ENCODE measurements at places on chromosomes 2 and 18.

- DNase-seq: no peak
Measured at GRCh38 chr18:40243607-40244006, 1711.4 kb upstream of the PIK3C3 start.

DNA sequence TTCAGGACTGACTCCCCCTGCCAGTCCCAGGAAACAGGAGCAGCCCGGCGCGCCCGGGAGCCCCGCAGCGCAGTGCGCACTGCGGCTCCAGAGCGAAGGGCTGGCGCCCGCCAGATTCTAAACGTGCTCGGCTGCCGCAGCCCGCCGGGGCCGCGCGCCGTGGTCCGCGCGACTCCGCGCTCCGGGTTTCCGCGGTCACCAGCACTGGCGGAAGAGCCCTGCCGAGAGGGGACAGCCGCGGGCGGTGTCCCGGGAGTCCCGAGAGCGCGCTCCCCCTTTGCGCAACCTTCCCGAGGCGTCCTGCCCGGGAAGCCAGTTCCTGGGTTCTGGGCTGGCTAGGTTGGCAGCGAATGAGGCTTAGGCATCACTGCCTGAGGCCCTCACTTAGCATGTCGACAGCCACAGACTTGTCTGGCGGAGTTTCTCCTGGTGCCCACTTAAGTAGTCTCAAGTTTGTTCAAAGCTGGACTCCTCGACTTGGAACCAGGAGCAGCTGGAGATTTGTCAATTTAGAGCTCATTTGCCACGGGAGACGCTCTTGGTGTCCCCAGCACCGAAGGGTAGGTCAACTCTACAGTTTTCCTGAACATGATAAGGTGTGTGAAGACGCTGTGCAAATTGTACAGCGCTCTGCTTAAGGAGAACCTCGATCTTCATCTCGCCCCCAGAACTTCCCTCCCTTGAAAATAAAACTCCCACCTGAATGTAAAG lies 1.5 kb upstream of the VSNL1 start:
- no peak for DNase-seq

- no peak for DNase-seq
Measured at GRCh38 chr18:3154214-3154613, 65.6 kb downstream of the MYOM1 start.

- no peak for DNase-seq
Measured at GRCh38 chr2:2229626-2230432, 101.2 kb downstream of the MYT1L start.

DNA sequence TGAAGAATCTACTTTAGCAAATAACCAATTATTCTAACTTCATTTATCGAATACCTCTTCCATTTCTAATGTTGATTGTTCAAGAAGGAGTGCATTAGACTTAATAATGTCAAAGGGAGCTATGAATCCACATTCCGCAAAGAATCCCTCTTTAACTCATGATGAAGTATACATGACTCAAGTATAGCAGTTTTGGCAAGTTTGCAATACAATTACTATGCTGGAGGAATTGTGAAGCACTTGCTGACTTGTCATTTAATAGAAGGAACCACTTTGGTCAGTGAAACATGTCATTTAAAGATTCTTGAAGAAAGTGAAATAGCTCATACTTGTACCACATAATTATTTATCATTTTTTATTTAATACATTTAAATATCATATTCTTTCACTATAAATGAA lies 125.1 kb downstream of the SLC39A10 start:
- no peak for DNase-seq

DNA sequence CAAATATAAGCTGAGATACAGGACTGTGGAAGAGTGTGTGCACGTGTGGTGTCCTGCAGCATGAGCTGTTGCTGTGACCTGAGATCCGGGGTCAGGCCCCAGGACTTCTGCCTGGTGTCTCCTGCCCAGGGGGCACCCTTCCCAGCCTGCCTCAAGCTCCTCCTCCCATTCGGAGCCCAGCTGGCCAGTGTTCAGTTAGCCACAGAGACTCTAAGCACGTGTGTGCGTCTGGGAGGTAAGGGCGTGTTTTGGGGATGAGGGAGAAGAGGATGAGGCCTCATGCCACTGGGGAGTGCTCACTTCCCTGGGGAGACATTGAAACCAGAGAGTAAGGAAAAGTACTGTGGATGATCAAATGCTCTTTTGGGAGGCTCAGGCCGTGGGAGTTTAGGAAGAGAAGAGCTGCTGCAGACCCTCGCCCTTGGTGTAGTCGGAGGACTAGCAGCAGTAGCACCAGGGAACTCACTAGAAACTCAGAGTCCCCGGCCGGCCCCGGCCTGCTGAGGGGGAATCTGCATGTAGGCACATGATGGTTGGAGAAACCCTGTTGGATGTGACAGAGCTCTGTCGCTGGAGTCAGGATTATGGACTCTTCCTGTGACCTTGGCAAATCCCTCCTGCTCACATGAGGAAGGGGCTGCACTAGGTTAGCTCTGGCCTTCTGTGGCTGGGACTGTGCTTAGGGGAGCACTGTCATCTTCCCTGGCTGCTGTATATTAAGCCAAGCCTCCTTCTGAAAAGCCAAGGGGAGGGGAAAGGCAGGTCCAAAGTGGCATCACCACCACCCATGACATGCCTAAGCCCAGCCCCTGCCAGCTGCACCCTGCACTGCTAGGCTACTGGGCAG lies 231.1 kb downstream of the DYSF start:
- DNase-seq: no peak

- no peak for DNase-seq
Measured at GRCh38 chr2:217852555-217853211, 150.1 kb downstream of the TNS1 start.

Measured in cortex of kidney (tissue), 1 donor.